ENCODE measurements at places on chromosomes 2 and 18.

DNA sequence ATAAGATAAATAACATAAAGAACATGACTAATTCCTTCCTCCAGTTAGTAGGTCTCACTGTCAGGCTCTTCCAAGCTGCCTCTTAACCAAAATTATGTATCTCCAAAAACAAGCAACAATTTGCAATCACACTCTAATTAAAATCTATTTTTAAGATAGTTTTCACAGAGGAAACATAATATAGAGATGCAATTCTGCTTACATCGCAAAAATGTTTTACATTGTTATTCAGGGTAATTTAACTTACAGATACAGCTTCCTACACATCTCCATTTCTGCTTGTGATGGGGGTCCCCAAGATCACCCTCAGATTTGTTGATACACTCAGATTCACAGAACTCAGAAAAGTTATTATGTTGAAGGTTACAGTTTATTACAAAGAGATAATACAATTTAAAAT lies 115.5 kb downstream of the DSC3 start:
- no peak for DNase-seq

GRCh38 chr2:58812771-58813344 lies 571.7 kb upstream of the FANCL start:
- no peak for DNase-seq

DNA sequence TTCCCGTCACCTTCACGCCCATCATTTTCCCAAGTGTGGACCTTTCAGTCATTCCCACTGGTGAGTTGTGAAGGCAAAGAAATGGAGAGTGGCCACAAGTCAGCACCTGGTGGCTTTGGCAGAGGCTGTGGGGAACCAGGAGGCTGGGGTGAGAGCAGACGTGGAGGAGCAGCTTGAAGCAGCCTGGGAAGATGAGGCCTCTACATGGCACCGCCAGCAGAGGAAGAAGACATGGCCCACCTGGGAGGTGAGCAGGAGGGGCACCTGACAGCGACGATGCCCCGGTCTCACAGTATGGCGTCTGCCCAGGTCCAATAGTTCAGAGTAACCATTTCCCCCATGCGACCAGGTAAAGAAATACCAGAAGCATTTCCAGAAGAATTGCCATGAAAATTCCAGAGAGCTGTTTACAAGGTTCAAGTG lies 69.0 kb downstream of the TPO start:
- DNase-seq, result no peak

DNA sequence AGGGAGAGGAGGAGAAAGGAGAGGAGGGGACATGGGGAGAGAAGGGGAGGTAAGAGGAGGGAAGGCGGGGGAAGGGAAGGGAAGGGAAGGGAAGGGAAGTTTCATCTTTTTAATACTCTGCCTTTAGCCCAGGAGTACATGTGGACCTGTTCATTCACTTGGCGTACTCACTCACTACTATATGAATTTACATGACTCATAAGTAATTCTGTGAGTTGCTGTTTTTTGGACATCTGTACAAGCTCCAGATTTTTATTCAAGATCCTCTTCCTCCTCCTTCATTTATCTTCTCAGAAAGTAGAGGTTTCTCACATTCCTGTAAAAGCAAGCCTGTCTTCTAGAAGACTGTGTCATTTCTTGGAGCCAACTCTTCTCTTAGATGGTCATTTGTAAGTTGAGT lies 84.6 kb downstream of the RDH14 start:
- DNase-seq, result no peak

DNA sequence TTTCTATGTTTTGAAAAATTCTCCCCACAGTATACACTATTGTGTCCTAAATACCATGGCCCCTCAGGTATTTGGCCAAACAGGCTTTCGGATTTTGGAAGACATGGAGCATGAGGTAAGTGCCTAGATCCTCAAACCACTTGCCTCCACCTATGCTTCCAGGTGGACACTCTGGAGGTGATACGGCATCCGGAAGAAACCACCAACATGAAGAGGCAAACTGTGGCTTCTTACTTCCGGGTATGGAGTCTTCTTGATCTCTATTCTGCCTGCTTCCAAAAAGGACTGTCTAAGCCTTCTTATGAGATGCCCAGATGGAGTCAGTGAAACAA lies 252.0 kb upstream of the SP5 start:
- no peak for DNase-seq

DNA sequence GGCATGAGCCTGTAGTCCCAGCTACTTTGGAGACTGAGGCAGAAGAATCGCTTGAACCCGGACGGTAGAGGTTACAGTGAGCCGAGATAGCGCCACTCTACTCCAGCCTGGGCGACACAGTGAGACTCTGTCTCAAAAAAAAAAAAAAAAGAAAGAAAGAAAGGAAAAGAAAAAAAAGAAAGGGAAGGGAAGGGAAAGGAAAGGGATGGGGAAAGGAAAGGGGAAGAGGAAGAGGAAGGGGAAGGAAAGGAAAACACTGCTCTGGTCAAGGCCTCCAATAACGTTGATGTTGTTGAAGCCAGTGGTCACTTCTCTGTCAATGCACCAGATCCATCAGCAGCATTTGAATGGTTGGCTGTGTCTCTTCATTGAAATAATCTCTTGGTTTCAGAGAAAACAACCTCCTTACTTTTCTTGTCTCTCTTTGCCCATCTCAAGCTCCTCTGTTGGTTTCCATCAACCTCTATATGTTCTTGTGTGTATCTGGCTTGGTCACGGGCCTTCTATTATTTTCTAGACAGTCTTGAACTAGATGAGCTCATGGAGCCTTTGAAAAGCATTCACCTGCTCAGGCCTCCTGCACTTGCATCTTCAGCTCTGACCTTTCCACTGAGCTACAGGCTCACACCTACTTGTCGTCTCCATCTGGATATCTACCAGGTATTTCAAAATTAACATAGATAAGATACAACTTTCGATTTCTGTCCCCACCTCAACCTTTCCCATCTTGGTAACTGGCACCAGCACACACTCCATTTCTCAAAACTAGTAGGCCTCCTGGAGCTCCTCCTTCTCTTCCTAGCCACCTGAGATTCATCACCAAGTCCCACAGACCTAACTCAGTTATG lies 69.4 kb upstream of the LAPTM4A start:
- no peak for DNase-seq

GRCh38 chr2:24085200-24085489 lies 511 bp upstream of the TP53I3 start:
- no peak for DNase-seq
